ENCODE measurements at places on chromosomes 1 and 21. TPM values are rescaled to one million over a fixed set of nuclear protein-coding genes. Genes with fewer than 3 reads are reported as not detected.
A peak's percentile ranks its signal among the peaks of the same experiment; 100 is the strongest.

The GPR3 gene
- 8.1 TPM for total RNA-seq

The IL12RB2 gene
- total RNA-seq = not detected

The PRR9 gene
- not detected for total RNA-seq

The BNIPL gene
- total RNA-seq = 0.06 TPM

The MGST3 gene
- total RNA-seq = 124 TPM

The CHI3L1 gene
- not detected for total RNA-seq

The KCNN3 gene
- total RNA-seq = 2.8 TPM

The KDM5B gene
- 34.4 TPM for total RNA-seq

The CSF3R gene
- not detected for total RNA-seq

GRCh38 chr1:58927722-58928085 is 143.9 kb upstream of the JUN start:
- DNase-seq = no peak

DNA sequence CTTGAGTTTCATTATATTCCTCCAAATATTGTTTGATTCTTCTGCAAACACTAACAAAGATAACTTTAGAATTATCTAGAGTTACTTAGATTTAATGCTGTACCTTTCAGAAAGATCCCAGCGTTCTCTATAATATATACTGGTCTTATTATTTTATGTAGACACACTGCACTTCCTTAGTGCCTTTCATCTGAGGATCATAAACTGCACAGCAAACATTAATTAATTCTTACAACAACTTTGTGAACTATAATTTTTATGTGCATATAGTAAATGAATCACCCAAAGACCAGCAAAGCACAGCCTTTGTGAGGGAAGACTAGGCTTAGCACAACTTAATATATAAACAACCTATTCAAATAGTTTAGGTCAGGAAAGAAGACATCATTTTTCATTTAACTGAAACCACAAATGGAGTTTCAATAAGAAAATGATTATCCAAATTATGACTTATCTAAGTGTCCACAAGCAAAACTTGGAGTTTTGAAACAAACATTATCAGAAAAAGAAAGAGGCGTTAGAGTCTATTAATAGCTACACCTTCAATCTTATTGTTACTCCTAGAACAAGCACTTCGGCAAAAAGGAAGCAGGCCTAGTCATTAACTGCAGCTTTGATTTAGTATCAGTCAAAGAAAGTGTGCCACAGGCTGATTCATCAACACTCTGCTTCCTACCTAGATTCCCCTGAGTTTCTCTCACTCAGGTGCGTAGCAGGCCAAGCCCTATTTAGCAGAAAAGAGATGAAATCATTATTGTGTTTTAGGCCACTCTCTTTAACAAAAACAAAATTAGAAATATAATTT is 22.5 kb upstream of the RC3H1 start:
- DNase-seq = no peak

DNA sequence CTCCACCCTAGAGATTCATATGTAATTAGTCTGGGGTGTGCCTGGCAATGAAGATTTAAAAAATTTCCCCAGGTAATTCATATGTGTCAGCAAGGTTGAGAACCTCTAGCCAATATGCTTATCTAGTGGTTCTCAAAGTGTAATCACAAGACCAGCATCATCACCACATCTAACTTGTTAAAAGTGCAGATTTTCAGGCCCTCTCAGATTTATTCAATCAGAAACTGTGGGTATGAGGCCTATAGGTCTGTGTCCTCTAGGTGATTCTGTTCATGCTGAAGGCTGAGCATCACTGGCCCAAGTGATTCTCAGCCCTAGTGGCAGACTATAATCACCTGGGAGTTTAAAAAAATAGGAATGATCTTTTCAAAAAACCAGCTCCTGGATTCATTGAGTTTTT is 75.9 kb downstream of the SWT1 start:
- DNase-seq = no peak

GRCh38 chr1:183273300-183273699 is 87.2 kb downstream of the LAMC2 start:
- peak; percentile 58 for DNase-seq

GRCh38 chr1:204670152-204670927 is 15.2 kb downstream of the LRRN2 start:
- DNase-seq = peak; percentile 7

DNA sequence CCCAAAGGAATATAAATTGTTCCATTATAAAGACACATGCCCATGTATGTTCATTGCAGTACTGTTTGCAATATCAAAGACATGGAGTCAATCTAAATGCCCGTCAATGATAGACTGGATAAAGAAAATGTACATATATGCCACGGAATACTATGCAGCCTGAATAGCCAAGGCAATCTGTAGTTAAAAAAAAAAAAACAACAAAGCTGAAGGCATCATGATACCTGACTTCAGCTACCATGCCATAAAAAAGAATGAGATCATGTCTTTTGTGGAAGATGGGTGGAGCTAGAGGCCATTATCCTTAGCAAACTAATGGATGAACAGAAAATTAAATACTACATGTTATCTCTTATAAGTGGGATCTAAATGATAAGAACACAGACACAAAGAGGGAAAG is 36.0 kb downstream of the GPR88 start:
- no peak for DNase-seq

- peak; percentile 89 for DNase-seq
Observed at GRCh38 chr1:208183977-208184911, 59.9 kb downstream of the PLXNA2 start.

GRCh38 chr1:65409314-65409713 is 11.2 kb upstream of the LEPR start:
- no peak for DNase-seq

- DNase-seq = peak; percentile 58
Observed at GRCh38 chr1:208221291-208221622, 22.9 kb downstream of the PLXNA2 start.

- DNase-seq = no peak
Observed at GRCh38 chr1:230422221-230422981, 3.7 kb downstream of the PGBD5 start.

DNA sequence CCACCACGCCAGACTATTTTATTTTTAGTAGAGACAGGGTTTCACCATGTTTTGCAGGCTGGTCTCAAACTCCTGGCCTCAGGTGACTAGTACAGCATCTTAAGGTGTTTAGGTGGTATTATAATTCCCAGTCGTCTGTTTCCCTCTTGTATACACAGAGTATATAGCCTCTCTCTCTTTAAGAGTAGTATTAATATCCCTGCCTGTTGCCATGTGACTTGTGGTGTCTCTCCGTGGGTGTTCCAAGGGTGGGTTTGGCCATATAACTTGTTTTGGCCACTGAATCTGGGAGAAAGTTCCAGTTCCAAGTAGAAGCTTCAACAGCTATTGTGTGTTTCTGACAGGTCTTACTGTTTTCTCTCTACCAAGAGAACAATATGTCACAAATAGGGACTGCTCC is 29.6 kb downstream of the EPS15 start:
- DNase-seq = no peak

DNA sequence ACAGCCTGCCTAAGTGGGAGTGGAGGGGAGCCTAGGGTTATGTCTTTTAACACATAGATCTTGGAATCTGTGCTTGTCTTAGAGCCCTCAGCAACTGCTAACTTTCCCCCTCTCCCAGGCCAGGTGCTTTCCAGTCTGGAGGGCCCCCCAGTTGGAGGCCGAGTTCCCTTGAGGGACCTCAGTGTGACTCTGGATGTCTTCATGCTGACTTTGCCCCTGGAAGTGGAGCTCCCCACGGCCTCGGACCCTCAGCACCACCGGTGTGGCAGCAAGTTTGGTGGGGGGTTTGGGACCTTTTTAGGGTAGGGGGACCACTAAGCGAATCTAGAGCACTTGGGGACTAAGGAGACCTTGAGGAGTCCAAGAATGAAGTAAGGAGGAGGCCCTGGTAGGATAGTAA is 22.9 kb downstream of the HYI start:
- DNase-seq = no peak

DNA sequence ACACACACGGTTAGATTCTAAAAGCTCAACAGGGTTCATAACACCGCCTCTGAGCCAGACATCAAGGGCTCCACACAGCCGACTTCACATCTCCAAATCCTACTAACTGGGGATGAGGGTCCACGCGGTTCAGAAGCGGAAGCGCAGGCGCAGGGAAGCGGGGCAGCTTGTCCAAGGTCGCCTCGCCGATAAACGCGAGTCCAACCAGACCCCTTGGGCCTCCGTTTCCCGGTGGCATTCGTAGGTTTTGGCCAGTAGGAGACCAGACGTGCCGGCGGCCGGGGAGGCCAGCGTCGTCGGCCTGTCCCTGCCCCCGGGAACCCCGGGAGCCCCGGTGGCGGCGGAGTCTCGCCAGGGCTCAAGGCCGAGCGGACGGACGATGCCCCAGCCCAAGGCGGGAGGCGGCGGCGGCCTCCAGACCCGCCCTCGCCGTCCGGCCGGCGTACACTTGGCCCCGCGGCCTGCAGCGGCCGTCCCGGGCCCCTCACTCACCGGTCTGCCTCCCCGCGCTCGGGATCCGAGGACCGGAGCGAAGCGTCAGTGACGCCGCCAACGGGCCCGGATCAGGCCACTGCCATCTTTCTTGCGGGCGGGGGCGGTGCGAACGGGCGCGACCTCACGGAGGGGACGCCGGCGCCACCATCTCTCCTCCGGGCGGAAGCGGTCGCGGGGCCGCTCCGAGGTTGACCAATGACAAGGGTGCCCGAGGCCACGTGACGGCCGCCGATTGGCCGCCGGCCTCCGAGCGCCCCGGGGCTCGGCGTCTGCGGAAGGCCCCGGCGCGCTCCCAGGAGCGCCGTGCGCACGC is at the start of gene SDF4:
TSS of gene SDF4 (minus strand) at position 602 of the 808 bp plus-strand sequence. CDS start 3,229 bp downstream, outside the sequence.
- DNase-seq = peak; percentile 95

DNA sequence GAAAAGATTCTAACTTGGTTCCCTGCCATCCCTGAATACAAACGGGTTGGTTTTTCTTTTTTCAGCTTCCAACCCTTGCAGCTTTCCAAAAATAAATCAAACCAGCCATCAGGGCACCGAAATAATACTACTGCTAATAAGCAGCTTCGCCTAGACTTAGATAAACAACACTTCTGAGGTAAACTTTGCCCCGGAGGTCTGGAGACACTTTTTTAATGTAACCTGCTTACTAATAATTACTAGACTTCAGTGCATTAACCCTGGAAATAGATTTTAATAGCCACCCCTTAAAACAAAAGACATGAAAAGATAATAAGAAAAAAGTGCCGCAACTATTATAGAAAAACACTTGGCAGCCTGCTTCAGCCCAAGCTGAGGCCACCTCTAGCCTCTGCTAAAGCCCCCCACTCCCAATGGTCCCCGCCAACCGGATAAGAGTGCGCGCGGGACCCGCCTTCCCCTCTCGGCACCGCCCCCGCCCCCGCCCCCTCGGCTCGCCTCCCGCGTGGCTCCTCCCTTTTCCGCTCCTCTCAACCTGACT is 405 bp upstream of the GADD45A start:
- no peak for DNase-seq

- peak; percentile 83 for DNase-seq
Observed at GRCh38 chr1:209769171-209769904, 13.5 kb downstream of the TRAF3IP3 start.

- DNase-seq = peak; percentile 40
Observed at GRCh38 chr1:50959303-50959912, 659 bp downstream of the FAF1 start.

- DNase-seq = peak; percentile 53
Observed at GRCh38 chr1:94527447-94528031, 14.0 kb downstream of the F3 start.

- no peak for DNase-seq
Observed at GRCh38 chr1:93960641-93961147, 51.5 kb upstream of the GCLM start.

DNA sequence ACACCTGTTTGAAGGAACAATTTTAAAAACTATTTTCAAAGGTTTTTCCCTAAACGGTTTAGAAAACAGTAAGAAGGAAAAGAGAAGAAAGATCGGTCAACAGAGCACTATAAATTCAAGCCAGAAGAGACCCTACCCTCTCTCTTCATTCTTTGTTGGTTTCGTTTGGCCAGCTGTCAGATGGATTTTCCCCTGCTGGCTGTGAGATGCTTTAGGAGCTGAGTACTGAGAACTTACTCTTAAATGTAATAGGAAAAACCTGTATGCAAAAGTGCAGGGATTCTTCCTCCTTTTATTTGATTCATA is 1.3 kb upstream of the TXNIP start:
- DNase-seq = no peak

Data from LHCN-M2 (cell line).